ENCODE measurements at places on chromosomes 6 and 20.

GRCh38 chr6:147423111-147423510 is 85.4 kb upstream of the SAMD5 start:
- DNase-seq, result no peak

DNA sequence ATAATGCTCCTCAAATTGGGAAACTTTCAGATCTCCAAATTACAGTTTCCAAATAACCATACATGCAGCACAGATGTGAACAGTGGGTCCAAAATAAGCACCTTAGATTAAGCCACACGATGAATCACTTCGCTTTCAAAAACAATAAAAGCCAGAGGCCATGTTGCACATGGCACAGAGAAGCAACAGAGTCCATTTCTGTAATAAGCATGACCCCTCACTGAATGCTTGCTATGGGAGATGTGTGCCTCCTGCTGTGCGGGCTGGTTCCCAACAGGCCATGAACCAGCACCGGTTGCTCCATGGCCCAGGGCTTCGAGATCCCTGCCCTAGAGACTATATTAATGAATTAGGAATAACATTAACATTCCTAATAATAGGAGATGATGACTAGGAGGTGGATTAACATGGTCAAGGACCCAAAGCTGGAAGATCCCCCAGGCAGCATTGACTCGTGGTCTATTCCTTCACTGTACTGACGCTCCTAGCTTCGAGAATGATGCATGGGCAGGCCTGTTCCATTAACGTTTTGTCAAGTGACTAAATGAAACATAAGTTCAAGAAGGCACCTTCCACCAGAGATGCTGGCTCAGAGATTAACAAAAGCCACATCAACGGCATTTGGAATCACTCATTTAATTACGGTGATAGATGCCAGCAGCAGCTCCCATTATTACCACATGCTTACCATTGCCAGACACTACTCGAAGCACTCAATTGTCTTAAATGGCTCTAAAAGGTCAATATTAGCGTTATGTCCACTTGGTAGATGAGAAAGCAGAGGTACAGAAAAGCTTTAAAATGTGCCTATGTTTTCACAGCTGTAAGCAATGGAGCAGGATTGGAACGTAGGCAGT is 470.6 kb upstream of the AGPAT4 start:
- DNase-seq, result no peak

- DNase-seq, result no peak
Observed at GRCh38 chr6:1735239-1735803, 125.6 kb downstream of the FOXC1 start.

DNA sequence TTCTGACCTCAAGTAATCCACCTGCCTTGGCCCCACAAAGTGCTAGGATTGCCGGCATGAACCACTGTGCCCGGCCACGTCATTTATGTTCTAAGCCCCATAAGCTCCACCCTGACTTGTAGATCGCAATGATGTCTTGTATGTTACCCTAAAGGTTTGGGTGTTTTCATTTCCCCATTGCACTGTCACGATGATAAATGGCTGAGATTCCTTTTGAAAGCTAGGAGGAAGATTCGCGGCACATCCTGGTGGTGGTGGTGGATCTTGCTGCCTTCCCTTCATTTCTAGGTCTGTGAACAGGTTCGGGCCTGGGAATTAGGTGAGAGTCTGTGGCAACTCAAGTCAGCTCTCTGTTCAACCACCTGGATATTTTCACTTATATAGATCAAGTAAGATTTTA is 28.3 kb downstream of the MUC22 start:
- no peak for DNase-seq

DNA sequence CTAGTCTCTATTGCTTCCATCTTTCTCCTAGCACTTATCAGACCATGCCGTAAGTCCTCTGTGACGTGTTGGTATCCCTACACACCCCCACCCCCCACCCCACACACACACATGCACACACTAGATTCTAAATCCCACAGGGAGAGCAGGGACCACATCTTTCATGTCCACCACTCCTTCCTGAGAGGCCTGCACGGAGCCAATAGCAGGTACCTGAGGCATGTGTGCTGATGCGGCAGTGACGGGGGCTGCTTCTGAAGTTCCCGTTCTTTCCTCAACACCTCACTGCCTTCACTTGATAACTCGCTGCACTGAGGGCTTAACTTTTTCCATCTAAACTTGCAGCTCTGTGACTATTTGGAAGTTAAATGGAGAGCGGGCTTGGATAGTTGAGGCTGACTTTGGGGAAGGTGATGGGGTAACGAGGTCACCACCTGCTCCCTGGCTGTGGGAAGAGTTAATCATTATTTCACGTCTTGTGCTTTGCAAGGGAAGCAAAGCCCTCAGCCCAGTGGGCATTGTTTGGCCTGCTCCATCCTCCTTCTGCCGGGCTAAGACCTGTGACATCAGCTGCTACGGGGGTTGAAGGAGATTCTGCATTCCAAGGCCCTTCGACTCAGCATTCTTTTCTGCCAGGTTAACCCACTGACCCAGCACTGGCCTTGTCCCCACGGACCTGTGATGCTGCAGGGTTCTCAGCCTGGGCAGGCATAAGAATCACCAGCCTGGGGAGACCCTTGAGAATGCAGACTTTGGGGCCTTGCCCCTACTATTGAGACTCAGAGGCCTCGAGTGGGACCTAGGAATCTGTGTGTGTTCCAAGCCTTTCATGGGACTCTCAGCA is 187.8 kb downstream of the ANKRD60 start:
- DNase-seq, result no peak

GRCh38 chr20:48448666-48449600 is 378.9 kb downstream of the PREX1 start:
- no peak for DNase-seq

- no peak for DNase-seq
Observed at GRCh38 chr20:57317316-57317788, 12.3 kb upstream of the SPO11 start.

Measured in COLO829 (cell line).